ENCODE measurements at places on chromosomes 6 and 20.

GRCh38 chr6:39440039-39440426, 117.5 kb upstream of the KCNK16 start:
- DNase-seq = no peak

GRCh38 chr6:147752689-147753403, 244.4 kb downstream of the SAMD5 start:
- no peak for DNase-seq

GRCh38 chr6:25844518-25844917, 12.7 kb upstream of the SLC17A1 start:
- DNase-seq = no peak

- peak; percentile 59 for DNase-seq
Measured at GRCh38 chr6:137218473-137218916, 690 bp downstream of the IFNGR1 start.

- no peak for DNase-seq
Measured at GRCh38 chr20:47033665-47034064, 139.0 kb downstream of the EYA2 start.

GRCh38 chr6:25831532-25832306, at the start of gene SLC17A1:
Gene SLC17A1 (minus strand): TSS chr6:25832052. CDS start chr6:25830557, 1,495 bp downstream.
- DNase-seq = no peak

GRCh38 chr6:52650941-52651340, 20.0 kb upstream of the TMEM14A start:
- DNase-seq = no peak

DNA sequence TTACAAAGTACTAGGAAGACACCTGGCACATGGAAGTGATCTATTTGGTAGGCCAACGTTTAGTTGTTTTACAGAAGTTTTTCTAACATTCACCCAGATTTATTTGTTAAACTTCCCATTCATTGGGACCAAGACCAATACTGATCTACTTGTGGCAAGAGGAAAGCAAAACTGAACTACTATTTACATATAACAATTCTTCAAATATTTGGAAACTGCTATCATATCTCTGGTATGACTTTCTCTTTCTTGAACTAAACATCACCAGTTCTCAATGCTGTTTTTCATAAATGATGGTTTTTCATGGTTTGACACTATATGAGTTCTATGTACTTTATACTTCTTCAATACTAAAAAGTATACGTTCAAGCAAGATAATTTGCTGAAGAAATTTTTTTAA, 189.2 kb downstream of the ASCC3 start:
- no peak for DNase-seq

DNA sequence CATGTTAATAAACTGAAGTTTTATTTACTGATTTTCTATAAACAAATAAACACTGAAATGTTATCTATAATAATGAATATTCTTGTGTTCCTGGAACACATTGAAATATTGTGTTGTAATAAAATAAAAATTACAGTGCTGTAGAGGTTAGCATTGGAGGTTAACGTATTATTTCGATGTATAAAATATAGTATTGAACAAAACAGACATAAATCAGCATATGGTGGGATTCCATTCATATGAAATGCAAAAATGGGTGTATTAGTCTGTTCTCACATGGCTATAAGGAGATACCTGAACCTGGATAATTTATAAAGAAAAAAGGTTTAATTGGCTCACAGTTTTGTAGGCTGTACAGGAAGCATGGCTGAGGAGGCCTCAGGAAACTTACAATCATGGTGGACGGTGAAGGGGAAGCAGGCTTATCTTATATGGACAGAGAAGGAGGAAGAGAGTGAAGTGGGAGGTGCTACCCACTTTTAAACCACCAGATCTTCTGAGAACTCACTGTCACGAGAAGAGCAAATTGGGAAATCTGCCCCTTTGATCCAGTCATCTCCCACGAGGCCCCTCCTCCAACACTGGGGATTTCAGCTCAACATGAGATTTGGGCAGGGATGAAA, 24.6 kb upstream of the BMP6 start:
- no peak for DNase-seq

GRCh38 chr6:53579338-53579737, 34.4 kb upstream of the GCLC start:
- no peak for DNase-seq

DNA sequence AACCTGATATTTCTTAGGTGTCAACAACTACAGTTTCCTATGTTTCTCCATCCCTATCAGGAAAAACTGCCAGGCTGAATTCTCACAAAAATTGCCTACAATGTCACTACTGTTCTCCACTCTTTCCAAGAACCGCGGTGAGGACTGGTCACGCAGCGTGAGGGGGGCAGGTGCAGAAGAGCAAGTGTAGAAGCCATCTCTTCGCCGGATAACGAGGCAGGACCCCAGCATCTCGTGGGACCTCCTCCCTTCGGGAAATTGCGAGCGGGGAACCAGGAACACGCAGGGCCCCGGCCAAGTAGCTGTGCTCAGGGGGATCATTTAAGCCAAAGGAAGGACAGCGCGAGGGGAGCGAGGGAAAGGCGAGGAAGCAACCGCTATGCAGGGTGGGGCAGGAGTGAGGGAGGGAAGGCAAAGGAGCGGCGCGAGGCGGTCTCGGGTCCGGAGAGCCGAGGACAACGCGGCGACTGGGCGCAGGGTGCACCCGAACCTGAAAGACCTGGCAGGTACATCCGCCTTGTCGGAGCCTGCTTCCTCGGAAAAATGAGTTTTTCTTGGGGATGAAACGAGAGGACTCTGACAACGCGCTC, 559 bp downstream of the APMAP start:
- DNase-seq = no peak

GRCh38 chr6:163100259-163100658, 314.3 kb upstream of the QKI start:
- no peak for DNase-seq

DNA sequence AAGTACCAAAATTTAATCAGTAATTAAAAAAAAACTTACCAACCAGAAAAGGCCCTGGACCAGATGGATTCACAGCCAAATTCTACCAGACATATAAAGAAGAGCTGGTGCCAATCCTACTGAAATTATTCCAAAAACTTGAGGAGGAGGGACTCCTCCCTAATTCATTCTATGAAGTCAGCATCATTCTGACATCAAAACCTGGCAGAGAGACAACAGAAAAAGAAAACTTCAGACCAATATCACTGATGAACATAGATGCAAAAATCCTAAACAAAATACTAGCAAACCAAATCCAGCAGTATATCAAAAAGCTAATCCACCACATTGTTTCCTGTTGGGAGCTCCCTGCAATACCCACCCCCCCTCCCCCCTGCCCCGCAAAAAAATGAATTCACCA, at the start of gene WFDC11:
TSS of gene WFDC11 (minus strand) at position 101 of the 400 bp plus-strand sequence. CDS start 19,639 bp downstream, outside the sequence.
- no peak for DNase-seq

DNA sequence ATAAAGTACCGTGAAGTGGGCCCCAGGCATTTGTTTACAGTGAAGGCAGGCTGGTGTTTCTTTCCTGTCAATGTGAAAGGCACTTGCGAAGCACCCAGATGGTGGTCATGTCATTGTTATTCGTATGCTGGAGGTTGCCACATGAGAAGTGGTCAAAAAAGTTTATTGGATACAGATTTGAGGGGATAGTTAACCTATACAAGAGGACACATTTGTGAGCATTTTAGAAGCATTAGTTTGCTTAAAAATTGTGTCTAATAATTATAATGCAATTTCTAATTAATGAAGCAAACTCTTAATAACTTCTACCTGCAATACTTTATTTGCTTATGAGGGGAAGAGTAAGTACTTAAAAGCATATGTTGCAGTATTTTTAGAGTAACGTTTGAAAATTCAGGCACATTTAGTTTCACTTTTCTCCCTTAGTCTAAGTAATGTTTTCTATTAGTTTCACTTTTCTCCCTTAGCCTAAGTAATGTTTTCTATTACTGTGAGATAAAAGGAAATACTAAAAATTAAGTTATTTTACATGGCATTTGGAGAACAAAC, 120.7 kb upstream of the CLDN20 start:
- no peak for DNase-seq

DNA sequence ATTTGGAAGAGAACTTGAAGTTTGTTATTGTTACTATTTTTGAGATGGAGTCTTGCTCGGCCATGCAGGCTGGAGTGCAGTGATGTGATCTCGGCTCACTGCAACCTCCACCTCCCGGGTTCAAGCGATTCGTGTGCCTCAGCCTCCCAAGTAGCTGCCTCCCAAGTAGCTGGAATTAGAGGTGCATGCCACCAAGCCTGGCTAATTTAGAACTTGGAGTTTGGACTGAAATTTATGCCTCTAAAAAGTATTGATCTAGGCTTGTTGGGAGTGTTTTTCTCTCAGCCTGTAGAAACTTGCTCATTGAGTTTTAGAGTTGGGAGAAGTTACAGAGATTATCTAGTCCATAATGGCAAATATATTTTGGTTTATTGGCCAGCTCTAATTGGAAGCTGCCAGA, 4.1 kb downstream of the ITCH start:
- no peak for DNase-seq

GRCh38 chr20:38225900-38226263, 34.7 kb downstream of the KIAA1755 start:
- no peak for DNase-seq

DNA sequence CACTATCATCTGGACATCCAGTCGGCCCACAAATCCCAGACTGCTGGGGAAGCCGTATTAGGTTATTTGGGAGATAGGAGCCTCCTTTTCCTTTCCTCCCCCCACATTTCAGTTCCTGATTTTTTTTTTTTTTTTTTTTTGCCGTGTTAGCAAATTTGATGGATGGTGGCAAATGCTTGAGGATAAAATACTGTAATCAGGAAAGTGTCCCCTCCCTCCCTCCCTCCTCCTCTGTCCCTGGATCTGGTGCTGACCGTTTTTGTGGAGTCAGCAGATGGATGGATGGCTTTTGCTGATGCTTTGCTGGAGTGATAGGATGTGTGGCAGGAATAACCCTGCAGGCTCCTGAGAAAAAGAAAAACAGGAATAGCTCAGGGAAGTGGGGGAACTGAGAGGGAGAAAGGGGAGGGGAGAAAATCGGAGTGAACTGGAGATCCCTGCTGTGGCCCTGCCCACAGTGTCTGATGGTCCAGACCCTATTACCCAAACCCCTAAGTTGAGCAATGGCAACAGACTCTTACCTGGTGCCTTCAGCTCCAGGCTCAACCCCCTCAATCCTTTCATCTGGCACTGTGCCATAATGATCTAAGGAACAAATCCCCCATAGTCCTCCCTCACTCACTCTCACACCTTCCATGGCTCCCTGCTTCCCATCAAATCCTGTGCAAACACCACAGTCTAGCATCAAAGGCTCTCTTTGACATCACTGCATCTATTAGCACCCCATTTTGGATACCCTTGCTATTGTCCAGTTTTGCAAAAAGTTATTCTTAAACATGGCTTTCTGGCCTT, 277.3 kb upstream of the CHD6 start:
- DNase-seq = no peak

GRCh38 chr6:84415068-84415467, 187.6 kb upstream of the CEP162 start:
- DNase-seq = no peak

DNA sequence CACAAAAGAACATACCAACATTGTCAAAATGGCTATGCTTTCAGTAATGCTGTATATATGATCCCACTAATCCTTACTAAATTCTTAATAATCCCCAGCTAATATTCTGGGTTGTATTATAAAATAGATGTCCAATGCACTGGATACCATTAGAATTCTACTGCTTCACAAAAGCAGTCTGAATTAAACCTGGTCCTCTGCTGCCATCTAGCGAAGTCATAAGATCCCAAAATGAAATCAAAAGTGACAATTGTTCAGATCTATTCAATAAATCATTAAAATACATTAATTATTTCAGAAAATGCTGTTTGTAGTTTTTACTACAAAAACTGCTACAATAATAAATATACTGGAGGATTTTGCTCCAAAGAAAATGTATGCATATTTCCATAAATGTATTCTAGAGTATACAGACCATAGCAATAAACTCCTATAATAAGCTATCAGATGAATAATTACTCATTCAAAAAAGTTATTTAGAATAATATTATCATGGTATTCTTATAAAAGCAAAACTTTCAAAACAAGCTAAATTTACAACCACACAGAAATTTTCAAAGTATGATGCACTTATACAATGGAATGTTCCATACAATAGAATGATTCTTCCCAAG, 92.6 kb downstream of the RNGTT start:
- DNase-seq = no peak

DNA sequence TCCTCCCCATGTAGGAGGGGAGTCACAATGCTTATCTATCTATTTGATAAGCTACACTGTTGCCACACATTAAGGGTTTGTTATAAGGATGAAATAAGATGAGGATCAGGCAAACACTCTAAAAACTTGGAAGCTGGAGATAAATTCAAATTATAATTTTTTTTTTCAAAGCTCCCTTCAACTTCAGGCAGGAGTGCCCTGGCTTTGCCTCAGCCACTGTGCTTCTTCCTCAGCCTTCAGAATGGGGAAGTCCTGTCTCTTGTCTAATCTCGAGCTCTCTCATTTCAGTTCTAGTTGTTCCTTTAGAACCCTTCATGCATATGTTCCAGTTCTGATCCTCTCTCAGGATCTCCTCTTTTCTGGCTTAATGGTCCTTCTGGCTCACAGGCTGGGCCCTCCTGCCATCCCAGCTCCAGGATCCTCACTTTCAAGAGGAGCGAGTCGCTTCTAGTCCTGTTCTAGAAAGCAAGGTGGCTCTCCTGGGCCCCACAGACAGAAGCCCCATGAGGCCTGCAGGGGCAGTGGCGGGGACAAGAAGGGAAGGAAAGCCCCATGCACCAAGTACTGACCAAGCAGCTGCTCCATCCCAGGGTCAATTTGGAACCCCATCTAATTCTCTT, 164.3 kb downstream of the VEGFA start:
- no peak for DNase-seq
